ENCODE measurements at places on chromosomes 3 and 15.

DNA sequence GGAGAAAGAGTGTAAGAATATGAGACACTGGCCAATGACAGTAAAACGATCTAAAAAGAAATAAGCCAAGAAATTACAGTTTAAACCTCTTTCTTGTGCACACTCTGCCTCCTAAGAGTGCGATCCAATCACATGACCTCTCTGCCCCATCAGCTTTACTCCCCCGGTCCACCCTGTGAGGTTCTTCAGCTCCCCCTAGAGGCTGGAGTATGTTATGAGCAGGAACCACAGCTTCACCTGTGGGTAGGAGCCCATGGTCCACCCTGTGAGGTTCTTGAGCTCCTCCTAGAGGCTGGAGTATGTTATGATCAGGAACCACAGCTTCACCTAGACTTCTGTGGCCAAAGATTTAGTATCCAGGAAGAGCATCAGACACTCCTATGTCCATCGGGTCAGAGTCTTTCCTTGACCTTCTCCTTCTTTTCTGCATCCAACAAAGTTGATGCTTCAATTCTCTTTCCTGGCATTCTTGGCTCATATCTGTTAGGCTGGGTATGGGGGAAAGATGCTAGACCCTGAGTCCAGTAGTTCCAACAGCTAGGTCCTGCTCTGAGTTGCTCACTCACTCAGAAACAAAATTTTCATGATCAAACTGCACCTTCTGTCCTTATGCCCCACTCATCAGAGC is 164.0 kb downstream of the MINAR1 start:
- peak; percentile 27 for DNase-seq

DNA sequence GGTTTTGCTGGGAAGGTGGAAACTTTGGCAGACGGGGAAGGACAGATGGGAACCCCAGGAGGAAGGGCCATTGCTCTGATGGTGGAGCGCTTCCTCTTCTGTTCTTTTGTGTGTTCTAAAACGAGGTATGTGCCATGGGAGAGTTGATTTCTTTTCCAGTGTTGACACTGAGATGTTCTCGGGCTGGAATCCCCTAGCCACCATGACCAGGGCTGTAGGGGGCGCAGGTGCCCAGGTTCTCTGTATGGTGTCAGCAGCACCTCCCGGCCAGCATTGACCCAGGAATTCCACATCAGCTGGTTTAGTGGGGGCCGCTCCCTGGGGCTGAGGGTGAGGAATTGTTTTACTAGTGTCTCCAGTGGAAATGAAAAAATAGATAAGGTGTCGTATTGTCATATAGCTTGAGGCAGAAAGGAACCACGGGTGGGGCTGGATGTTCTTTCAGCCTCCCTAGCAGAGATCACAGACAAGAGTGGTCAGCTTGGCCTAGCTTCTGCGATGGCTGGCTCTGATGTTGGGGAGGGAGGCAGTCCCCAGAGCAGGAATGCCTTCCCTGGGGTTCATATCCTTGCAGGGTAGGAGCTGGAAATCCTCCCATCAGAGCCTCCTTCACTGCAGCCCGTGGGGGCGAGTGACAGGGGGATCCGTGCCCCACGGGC is 34.2 kb upstream of the ACAD9 start:
- DNase-seq, result no peak

DNA sequence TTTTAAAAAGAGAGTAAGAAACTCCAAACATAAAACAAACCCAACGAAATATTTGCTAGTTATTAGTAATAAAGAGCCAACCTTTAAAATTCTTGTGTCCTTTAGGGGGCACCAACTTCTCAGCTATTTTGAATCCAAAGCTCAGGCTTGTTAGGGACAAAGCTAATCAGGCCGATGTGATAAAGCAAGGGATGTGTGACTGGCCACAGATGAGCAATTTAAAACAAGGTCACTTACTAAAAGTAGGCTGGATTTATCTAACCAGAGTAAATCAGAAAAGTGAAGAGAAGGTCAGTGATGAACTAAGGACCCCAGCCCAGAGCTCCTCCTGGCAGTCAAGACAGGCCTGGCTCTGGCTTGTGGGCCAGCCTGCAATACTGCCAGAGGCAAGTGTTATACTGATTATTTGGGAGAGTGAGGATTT is 108.5 kb downstream of the CYP19A1 start:
- no peak for DNase-seq

- no peak for DNase-seq
Observed at GRCh38 chr3:12041446-12042041, 37.4 kb downstream of the SYN2 start.

GRCh38 chr3:11953350-11953749 is 50.8 kb upstream of the SYN2 start:
- DNase-seq, result no peak

DNA sequence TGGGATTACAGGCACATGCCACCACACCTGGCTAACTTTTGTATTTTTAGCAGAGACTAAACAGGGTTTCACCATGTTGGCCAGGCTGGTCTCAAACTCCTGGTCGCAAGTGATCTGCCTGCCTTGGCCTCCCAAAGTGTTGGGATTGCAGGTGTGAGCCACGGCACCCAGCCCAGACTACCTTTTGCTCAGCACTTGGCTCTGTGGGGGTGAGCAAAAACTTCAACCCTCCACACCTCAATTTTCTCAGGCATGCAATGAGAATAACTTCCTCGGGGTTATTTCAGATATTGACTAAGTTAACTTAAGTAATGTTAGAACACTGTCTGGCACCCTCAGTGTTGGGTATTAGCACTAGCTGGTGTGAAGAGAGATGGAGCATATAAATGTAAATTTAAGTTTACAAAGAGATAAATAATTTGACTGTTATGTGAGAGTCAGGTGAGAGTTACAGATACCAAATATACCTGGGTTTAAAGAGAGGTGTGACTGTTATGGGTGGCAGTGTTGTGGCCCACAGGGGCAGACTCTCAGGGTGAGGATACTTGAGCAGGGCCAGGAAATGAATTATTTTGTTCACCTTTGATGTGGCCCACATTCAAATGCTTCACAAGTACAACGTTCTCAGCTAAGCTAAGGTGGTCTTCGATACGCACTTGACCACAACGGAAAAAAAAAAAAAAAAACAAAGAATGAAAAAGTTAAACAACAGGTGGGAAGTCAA is 29.0 kb downstream of the CPOX start:
- DNase-seq, result no peak

DNA sequence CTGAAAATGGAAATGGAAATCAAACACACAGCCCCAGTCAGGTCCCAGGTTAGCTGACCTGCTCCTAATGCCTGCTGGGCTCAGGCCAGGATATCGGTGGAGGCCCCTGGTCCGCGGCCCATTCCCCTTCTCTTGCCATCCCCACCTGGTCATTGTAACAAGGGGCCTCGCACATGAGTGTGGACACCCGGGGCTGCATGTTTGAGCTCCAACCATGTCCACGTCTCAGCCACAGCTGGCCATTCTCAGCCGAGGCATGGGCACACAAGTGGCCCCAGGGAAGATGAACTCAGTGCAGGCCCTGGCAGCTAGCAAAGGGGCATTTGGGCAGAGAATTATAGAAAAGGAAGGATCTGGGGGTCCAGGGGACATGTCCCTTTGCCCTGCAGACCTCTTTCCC is 41.7 kb downstream of the FAM174B start:
- peak; percentile 12 for DNase-seq
